NCI-H446 (cell line): ENCODE measurements at places on chromosomes 6 and 20.

DNA sequence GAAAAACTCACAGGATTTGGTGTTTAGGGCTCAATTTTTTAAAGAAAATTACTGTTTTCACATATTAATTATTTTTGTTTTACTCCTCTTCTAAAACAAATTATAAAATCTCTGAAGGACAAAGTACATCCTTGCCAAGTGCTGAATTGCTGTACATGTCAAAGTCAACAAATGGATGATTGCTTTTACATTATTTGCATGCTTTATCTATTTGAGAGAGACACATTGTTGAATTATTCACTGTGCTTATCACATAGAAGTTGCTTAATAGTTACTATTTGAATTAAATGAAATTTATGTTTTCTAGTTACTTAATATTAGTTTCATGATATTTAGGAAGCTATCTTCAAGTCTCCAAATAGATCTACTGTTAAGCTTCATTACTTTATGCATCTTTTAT lies 318.6 kb upstream of the PTCHD4 start:
- no peak for DNase-seq

GRCh38 chr6:37173493-37174195 lies 3.7 kb downstream of the PIM1 start:
- DNase-seq: no peak

GRCh38 chr6:25709761-25710160 lies 44.8 kb upstream of the SLC17A4 start:
- DNase-seq: no peak

- no peak for DNase-seq
These were observed 147.0 kb downstream of the SOX4 start for GRCh38 chr6:21740376-21741124.

- DNase-seq: no peak
These were observed 425.4 kb upstream of the RNF217 start for GRCh38 chr6:124536842-124537191.

GRCh38 chr6:35064757-35065440 lies 76.2 kb downstream of the TCP11 start:
- no peak for DNase-seq

GRCh38 chr6:111471533-111471932 lies 11.5 kb downstream of the REV3L start:
- DNase-seq: no peak

- no peak for DNase-seq
These were observed 100.1 kb upstream of the ADTRP start for GRCh38 chr6:11878735-11879134.
